ENCODE measurements at places on chromosomes 5 and 9.

DNA sequence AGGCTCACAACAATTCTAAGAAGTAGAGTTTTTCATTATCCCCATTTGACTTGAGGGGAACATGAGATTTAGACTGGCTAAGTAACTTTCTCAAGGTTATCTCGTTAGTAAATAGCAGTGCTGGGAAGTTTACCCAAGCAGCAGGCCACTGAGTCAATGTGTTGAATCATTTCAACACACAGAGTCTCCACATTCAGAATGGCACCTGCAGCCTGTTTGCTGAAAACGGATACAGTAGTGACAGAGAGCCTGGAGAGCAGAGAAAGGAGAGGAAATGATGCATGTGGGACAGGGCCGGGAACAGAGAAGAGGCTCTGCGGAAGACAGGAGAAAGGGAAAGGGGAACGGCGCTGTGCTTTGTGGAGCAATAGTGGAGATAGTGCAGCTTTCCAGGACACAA lies 33.5 kb upstream of the ZSWIM6 start:
- DNase-seq: no peak

GRCh38 chr5:113005454-113005853 lies 28.9 kb downstream of the DCP2 start:
- no peak for DNase-seq

GRCh38 chr9:14831661-14832060 lies 78.6 kb downstream of the FREM1 start:
- DNase-seq: no peak

- DNase-seq: peak; percentile 86
These were observed 7.8 kb upstream of the ANXA1 start for GRCh38 chr9:73143711-73144328.

DNA sequence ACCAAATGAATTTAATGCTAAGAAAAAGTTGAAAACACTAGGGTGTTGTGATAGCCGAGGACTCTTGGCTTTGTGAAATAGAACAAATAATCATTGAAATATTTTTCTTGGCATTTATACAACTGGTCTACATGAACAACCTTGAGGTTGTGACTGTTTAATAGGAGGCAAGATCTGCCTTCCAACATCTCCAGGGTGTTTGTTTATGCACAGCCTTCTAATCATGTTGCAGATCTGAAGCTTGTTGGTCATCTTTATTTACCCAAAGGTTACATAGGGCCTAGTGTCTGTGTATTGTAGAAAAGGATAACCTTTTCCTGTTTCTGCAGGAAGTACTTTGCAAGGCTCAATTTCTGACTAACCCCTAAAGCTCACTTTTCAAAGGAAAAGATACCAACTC lies 65.2 kb upstream of the RANBP3L start:
- no peak for DNase-seq

DNA sequence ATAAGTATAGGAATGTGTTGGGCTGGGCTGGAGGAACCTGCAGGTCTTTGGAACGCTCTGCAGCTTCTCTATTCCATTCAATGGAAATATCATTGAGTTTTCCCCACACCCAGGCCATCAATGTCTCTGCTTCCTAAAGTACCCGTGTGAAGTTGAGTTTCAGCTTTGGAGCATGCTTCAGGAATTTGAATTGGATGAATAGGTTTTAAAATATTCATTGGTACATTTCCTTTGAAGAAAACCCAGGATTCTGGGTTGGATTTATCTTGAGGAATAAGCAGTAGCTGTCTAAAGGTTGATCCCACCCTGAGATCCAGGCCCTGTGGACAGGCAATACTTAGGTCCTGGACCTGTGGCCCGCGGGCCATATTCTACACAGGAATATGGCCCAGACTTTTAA lies 37.3 kb downstream of the INSYN2B start:
- DNase-seq: no peak

Measured in suppressor macrophage treated with lipopolysaccharide for 1 hour (primary cell).